ENCODE measurements at places on chromosomes 6 and 20.

- DNase-seq: no peak
These were observed 118.0 kb downstream of the NFATC2 start for GRCh38 chr20:51424270-51425117.

DNA sequence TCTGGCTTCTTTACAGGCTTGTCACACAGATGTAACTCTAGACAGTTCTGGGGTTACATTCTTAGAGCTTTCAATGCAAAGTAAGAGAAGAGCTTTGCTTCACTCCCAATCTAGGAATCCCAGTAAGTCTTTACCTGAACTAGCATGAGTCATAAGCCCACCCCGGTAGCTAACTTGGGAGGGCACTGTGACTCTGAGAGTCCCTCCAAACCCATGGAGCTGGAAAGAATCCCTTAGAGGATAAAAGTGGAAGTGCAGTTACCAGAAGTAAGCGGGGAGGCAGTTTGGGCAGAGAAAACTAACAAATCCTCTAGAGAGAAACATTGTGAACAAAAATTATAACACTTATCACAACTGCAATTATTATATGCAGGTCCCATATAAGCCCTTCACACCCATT is 84.0 kb upstream of the SMLR1 start:
- no peak for DNase-seq

GRCh38 chr6:149112976-149113375 is 204.5 kb upstream of the TAB2 start:
- DNase-seq: no peak

- DNase-seq: peak; percentile 9
These were observed 6.0 kb downstream of the HSF2 start for GRCh38 chr6:122405417-122405816.

DNA sequence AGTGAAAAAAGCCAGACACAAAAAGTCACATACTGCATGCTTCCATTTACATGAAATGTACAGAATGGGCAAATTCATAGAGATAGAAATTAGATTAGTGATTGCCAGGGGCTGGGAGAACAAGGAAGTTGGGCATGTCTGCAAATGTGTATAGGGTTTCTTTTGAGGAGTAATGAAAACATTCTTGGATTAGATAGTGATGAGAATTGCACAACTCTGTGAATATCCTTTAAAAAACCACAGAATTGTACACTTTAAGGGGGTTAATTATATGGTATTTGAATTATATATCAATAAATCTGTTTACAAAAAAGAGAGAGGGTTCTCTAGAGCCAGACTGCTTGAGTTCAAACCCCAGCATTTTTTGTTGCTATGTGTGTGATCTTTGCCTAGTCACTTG is 188.1 kb downstream of the CDC5L start:
- no peak for DNase-seq

- no peak for DNase-seq
These were observed 1383.8 kb upstream of the MAP3K7 start for GRCh38 chr6:91970700-91971099.

DNA sequence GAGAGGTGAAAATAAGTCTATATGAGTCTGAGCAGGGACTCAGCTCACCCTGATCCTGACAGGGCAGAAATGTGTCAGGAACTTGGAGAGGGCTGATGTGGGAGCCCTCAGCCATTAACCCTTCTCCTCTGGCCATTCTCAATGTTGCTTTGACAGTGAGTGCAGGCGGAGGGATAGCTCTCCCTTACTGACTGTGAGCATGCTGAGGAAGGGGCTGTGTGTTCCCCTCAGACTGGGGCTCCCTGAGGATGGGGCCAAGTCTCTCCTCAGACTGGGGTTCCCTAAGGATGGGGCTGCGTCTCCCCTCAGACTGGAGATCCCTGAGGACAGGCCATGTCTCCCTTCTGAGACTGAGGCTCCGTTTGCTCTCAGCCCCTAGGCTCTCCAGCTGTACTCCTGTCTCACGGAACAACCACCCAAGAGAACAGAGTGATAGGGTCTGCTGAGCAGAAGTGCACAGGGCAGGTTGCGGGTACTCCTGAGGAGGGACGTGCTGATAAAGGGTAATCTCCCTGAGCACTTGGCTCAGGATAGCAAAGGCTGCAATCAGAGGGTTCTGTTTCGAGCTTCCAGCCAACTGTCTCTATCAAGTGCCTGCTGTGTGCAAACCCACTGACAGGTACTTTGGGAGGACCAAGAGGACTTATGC is 141.0 kb downstream of the MRPL14 start:
- no peak for DNase-seq

GRCh38 chr6:131124336-131125071 is 10.8 kb upstream of the AKAP7 start:
- DNase-seq: no peak

- DNase-seq: no peak
These were observed 97.5 kb upstream of the CDYL start for GRCh38 chr6:4678506-4679300.

- DNase-seq: no peak
These were observed 15.4 kb downstream of the ENPP3 start for GRCh38 chr6:131652472-131652871.

GRCh38 chr6:133131621-133132465 is 109.3 kb upstream of the EYA4 start:
- no peak for DNase-seq

DNA sequence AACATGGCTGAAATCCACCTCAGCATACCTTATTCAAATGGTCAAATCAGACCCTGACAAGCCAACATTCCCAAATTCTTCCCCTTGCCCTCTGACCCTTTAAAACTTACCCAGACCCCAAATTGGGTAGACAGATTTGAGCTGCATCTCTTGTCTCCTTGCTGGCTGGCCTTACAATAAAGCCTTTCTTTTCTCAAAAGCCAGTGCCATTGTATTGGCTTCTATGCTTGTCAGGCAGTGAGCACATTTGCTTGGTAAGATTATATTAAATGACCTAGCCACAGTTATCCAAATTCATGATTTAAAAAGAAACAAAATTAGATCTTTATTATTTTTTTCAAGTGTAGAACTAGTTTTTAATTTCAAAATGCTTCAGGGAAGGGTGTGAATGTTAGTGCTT is 67.8 kb upstream of the FAM83B start:
- no peak for DNase-seq

DNA sequence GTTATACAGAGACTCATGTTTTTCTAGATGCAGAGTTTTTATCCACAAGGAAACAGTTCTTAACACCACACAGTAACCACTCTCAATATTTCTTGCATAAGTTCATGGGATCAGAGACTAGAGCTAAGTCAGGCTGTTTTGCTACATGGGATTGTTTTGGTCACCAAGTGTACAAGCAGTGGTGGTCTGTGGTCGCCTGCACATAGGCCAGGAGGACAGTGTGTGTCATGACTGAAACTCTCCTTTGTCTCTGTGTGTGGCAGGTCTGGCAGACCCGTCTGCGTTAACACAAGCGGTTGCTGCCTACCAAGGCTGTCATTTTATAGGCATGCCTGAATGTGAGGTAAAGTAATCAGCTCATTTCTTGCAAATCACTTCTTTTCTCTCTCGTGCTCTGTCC is 18.9 kb downstream of the WRNIP1 start:
- DNase-seq: no peak

- no peak for DNase-seq
These were observed 133.3 kb upstream of the AGPAT4 start for GRCh38 chr6:161407115-161407514.

GRCh38 chr6:44608175-44608574 is 220.7 kb downstream of the CDC5L start:
- no peak for DNase-seq

DNA sequence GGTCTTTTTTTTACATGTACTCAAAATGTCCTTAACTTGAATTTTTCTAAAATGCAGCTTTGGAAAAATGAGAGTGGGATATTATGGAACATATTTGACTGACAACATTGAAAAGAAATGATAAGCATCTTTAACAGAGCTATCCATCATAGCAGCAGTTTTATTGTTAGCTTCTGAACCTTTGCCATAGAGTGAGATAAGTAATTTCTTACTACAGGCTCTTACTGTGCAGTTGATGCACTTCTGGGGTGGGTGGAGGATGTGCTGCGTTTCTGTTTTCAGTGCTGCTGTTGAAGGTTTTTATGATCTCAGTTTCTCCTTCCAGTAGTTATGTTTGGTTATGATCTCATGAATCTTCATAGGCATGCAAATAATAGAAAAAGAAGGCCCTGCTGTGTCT is 267.0 kb downstream of the TMEM242 start:
- no peak for DNase-seq

- DNase-seq: peak; percentile 69
These were observed 27.1 kb upstream of the SYNCRIP start for GRCh38 chr6:85669735-85670194.

- no peak for DNase-seq
These were observed 24.7 kb downstream of the GLO1 start for GRCh38 chr6:38678178-38678760.

- DNase-seq: no peak
These were observed 8.8 kb upstream of the SMOC2 start for GRCh38 chr6:168432196-168432595.

- DNase-seq: peak; percentile 58
These were observed 918 bp downstream of the EIF6 start for GRCh38 chr20:35283441-35284266.

DNA sequence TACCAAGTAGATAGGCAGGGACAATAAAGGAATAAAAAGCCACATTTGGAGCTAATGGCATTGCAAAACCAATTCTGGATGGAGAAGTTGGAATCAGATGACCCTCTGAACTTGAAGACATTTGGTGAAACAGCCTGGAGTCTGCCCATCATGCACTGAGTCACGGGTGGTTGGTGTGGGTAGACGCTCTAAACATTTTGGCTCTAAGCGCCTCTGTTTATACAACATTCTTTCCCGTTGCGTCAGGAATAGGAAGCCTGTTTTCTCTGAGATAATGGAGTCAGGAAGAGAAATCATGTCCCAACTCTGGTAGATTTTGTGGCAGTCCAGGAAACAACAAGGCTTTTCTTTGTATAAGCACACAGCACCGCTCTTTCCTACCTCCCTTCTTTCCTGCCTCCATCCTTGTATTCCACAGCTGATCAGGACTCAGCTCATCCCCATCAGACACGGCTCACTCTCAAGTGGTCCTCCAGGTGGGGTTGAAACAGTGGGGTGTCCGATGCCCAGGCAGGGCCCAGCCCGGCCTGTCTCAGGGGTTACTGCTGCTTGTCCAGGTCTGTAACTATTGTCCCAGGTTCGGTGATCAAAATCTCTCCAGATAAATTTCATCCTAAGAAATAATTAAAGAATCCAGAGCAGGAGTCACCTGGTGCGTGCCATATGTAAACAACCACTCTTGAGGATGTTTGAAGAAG is 12.1 kb upstream of the RAMACL start:
- DNase-seq: no peak

GRCh38 chr20:18524646-18525045 is 16.9 kb downstream of the SEC23B start:
- no peak for DNase-seq

DNA sequence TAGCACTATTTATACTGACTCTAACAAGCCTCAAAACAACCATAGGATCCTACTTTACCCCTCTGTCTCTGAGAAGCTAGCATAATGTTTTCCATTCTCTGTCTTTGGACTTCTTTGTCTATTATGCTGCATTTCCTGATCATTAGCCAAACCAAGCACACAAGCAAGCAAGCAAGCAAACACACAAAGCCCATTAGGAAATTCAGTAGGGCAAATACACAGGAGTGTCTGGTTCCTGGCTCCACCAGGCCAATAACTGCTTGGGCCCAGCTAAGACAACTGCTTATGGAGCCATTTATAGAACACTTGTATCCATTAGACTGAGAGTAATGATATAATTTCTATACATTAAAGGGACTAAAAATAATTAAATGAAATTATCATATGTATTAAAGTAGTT is 952.9 kb upstream of the EPHA7 start:
- DNase-seq: no peak

DNA sequence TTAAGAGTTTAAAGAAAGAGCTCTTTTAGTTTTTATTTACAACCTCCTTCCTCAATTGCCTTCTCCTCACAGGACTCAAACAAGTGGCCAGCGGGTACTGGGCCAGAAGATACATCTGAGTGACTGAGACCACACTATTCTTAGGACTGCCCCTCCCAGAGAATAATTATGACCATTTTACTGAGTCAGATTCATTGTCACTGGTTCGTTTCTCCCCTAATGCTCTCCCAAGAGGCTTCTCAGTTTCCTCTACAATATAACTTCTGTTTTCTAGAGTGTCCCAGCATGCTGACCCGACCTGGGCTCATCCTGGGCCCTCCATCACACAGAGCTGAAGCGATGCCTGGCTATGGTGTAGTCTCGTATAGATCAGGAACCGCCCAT is 279.9 kb downstream of the CD83 start:
- peak; percentile 47 for DNase-seq

DNA sequence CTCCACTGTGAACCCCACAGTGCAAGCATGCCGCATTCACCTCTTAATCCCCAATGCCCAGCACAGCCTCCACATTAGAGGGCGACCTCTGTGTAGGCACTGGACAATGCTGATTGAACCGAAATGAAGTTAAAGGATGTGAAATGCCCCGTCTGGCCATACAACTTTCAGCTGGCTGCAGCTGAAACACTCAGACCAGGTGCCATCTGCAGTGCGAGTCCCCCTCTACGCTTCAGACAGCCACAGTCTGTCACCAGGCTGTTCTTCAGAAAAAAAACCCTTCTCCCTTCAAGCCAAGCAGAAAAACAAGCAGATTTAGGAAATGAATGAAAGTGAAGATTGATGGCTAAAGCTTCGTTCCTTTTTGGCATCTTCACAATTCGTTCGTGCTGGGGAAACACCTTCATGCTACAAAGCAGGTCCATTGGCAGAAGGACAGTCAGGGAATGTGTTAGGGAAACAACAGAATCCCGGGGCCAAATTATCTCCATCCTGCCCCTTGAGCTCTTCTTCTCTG is 44.7 kb downstream of the TNFAIP3 start:
- no peak for DNase-seq

GRCh38 chr20:63351811-63352591 is 9.1 kb downstream of the CHRNA4 start:
- DNase-seq: no peak

DNA sequence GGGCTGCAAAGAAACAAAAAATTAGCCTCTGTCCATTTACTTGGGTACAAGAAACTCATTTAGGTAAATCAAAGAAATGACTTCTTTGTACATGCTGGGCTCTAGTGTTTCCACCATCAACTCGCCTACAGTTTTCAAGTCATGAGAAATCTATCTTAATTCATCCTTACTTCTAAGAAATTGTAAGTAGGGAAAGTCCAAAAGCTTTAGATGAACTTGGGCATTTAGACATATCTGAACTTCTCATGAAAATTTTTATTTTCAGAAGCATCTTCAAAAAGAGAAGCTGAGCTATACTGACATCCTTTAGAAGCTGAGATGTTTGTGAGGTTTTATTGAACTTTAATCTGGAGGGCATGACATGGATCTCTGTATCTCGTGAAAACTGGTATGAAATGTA is 117.3 kb downstream of the MYB start:
- DNase-seq: no peak

DNA sequence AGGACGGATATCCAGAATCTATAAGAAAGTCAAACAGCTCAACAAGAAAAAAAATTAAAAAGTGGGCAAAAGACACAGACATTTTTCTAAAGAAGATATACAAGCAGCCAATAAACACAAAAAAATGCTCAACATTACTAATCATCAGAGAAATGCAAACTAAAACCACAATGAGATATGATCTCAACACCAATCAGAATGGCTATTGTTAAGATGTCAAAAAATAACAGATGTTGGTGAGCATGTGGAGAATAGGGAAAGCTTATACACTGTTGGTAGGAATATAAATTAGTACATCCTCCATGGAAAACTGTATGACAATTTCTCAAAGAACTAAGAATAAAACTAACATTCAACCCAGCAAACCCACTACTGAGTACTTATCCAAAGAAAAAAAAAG is 23.3 kb upstream of the OSTM1 start:
- no peak for DNase-seq

Data from NB4 (cell line).